GM23248 (cell line): ENCODE measurements at places on chromosomes 4 and X. TPM values are rescaled to one million over a fixed set of nuclear protein-coding genes. Genes with fewer than 3 reads are reported as not detected.

DNA sequence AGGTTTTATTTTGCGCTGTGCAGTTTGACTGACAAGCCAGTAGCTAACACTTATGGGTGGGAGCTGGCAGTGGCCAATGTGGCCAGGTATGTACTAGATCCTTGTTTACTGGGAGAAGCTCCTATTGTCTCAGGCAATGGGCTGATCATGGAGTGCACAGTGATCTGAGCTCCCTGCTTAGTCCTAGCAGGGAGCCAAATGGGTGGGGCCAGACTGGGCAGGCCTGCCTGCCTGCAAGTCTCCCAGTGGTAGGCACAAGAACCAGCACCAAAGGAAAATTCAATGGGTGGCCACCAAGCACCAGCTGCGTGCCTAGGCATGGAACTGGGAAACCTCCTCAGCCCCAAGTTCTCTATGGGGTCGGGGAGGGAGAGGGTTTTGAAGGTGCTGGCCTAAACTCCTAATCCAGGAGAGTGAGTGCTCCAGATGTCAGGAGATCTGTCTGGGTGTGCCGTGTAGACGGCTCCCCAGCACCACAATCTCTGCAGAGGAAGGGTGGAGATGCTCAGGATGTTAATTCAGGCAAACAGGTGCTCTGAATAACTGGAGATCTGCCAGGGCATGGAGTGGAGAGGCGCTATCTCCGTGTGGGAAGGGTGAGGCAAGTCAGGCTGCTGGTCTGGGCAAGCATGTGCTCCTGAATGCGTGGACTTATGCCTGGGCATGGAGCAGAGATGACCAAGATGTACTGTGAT lies 48.2 kb downstream of the SPCS3 start:
- DNase-seq: no peak

IGFBP7 gene
- total RNA-seq: 949 and 951 TPM in 2 replicates

TCEAL2 gene
- total RNA-seq: not detected in 2 replicates

- no peak for DNase-seq
Observed at GRCh38 chrX:145178268-145178667, 69.0 kb upstream of the SPANXN1 start.

- DNase-seq: no peak
Observed at GRCh38 chr4:40963897-40964478, 214.2 kb downstream of the NSUN7 start.

XPNPEP2 gene
- total RNA-seq: 0.65 and 1.9 TPM in 2 replicates

BBS7 gene
- total RNA-seq: 24.5 and 25.3 TPM in 2 replicates

- no peak for DNase-seq
Observed at GRCh38 chrX:130719413-130719812, 183.6 kb downstream of the ENOX2 start.

DNA sequence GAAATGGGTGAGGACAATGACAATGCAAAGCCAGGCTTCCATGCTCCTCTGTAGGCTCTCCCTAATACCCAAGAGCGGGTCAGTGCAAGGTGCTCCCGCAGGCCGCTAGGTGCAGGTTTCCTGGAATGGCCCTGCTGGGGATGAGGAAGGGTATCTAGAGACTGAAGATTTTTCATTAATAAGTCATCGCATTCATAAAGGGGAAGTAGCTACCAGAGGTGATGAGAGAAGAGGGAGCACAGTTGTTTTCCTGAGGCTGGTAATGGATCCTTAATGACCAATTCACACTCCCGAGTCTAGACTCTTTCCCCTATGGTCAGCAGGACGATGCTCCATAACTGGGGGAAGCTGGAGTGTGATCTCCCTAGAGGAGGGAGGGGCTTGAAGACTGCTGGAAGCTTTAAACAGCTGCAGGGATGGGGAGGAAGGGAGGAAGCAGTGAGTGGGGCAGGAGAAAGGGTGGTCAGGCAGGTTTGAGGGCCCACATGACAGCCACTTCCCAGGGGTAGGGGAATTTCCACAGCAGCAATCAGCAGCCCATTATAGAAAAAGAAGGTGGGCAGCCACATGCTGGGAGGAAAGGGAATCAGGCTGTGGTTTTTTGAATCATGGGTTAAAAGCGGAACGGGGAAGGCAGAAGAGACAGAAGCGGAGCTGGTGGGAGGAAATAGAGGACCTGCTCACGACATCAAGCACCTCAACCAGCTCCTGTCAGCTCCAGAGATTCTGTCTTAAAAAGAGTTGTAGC lies 10.2 kb upstream of the ATP6AP2 start:
- DNase-seq: no peak

DNA sequence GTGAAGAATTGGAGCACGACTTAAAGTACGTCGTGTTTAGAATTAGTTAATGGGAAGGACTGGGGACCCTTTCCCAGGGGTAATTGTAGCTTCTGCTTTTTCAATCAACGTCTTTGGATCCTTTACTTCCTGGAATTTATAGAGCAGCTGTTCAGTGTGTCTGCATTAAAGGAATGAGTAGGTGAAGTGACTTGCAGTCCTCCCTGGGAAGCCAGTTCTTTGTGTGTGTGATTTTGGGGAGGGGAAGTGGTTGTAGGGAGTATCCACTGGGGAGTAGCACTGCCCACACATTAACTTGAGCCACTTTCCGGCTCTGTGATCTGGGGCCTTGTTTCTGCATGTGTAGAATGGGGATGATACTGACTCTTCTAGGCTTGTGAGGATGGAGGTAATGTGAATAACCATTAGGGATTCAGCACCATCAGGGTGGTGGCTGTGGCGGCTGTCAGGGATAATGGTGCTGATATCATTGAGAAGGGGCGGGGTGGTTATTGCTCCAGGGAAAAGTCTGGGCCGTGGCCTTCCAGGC lies 54.7 kb downstream of the TMEM131L start:
- no peak for DNase-seq

SSX2 gene
- not detected in 2 replicates for total RNA-seq

- no peak for DNase-seq
Observed at GRCh38 chr4:10201381-10202223, 85.0 kb upstream of the WDR1 start.

DNA sequence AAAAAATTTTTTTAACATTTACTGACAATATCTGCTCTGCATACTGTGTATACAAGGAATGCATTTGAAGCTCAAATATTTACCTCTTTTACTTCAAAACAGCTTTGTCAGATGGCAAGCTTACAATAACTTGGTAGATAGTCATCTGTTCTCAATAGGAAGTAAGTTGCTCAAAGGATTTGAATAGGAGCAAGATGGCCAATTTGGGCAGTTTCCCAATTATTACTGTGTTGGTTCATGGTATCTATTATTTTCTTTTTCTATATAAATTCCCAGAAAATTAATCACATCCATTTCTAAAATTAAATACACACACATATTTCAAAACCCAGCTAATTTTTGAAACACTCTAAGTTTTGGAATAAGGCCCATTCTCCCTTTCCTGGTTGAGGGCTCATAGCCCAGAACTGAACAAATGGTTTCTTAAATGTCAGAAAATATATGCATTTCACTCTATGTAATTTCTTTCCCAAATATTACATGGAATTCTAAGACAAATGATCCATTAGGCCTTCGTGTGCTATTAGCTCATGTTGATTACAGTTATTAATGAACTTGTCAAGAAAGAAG lies 60.2 kb upstream of the BLTP1 start:
- DNase-seq: no peak

GRCh38 chr4:83124111-83124780 lies 9.7 kb upstream of the PLAC8 start:
- no peak for DNase-seq

CDKL2 gene
- total RNA-seq: not detected in 2 replicates

DNA sequence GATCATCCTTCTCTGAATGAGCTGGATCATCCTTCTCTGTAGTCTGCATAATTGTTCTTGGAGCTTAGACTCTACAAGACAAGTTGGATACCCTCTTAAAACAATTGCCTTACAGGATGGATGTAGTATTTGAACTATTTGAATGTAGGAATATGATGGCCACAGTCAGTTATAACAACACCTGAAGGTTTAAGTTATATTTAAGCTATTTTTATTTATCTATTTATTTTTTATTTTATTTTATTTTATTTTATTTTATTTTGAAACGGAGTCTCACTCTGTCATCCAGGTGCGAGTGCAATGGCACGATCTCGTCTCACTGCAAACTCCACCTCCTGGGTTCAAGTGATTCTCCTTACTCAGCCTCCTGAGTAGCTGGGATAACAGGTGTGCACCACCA lies 149.9 kb upstream of the SLIT2 start:
- DNase-seq: no peak

HSD17B13 gene
- not detected in 2 replicates for total RNA-seq

CTSO gene
- 11.2 and 15.2 TPM in 2 replicates for total RNA-seq

DNA sequence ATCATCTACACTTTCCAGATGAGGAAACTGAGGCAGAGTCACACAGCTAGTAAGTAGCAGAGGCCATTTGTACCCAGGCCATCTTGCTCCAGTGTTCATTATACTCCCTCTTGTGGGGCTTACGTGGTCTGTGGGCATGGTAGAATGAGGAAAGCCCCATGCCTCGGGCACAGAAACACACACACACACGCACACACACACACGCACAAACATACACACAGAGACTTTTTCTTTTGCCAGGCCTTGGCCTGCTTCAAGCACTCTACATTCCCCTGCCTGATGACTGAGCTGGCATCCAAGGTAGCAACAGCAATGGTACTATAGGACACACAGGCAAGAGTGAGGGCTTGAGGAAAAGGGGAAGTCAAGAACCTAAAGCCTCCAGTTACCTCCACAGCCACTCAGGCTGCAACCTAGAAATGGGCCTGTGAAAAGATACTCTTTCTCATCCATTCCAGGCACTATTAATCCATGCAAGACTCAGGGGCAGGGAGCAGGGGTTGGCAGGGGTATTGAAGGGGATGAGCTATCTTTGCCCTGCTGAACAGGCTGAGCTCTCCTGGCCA lies 43.6 kb downstream of the STARD8 start:
- DNase-seq: no peak

HMX1 gene
- total RNA-seq: not detected in 2 replicates

DNA sequence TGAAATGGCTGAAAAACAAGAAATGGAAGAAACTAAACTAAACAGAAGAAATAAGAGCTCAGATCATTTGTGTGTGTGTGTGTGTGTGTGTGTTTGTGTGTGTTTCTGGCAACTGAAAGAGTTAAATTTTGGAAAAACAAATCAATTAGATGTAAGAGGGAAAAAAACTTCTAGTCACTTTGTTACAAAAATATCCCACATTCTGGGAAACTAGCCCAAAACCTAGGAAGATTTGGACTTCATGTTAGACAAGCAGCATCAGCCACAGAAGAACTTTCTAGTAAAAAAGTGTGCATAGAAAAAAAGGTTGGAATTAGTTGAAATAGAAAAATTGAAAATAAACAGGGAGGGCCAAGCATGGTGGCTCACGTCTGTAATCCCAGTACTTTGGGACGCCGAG lies 111.6 kb upstream of the PRKG2 start:
- no peak for DNase-seq

DNA sequence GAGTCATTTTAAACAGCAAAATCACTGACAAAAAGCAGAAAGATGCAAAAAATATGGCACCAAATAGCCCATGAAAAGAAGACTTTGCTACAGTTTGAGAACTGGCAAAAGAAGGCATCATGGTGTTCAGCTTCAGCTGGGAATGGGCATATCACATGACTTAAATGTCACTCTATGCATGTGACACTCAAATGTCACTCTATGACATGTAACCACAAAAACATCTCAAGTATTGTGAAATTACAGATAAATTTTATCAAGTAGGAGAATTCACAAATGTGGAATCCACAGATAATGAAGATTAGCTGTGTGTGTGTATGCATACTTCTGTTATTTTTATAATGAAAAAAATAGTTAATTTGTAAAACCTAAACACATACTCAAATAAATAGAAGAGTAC lies 81.9 kb downstream of the ATP10D start:
- DNase-seq: no peak

DNA sequence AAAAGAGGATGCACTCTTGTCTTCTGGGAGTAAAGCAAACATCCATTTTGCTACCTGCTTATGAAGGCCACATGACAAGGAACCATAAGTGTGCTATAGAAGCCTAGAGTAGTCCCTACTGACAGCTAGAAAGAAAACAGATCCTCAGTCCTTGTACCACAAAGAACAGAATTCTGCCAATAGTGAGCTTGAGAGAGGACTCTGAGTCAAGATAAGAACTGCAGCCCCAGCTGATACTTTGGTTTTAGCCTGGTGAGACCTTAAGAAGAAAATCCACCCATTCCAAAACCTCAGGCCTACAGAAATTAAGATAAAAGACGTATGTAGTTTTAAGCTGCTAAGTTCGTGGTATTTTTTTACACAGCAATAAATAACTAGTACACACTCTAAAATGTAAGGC lies 914.6 kb downstream of the PCDH19 start:
- DNase-seq: no peak

ANK2 gene
- total RNA-seq: 25.9 and 53.1 TPM in 2 replicates

GRCh38 chrX:9285342-9285771 lies 179.5 kb upstream of the TBL1X start:
- DNase-seq: no peak

DNA sequence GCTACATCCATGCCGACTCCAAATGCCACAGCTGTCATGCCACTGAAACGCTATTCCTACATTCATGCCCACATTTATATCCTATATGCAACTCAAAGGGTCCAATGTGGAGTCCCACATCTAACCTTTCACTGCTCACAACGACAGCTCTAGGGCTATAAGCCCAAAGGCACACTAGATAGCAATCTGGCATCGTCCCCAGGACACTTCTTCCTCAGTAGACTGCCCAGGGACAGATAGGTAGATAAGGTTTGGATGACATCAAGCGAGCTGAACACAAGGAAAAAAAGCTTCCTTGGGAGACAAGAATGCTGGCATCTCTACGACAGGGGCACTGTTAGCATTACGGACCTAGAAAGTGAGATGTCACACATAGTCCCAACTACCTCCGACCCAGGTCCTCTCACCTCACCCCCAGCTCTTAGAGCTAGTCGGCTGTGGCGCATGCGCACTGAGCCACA lies 685 bp downstream of the RAB9B start:
- DNase-seq: peak; percentile 70

DNA sequence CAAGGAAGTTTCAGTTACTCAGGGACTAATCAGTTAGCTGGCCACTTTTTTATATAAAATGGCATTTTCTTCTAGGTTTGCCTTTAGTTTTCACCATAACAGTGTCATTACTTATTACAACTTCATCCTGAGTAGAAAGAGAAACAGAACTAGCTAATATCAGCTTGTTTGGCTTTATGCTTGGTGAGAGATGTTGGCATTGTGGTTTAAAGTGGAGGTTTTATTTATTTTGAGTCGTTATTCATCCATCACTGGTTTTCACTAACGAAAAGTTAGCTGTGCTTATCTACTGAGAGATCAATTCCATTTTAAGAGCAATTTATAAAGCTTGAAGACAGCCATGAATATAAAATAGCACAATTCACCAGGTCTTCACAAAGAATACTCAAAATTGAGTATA lies 714.5 kb downstream of the GRID2 start:
- DNase-seq: no peak
